ENCODE measurements at places on chromosomes 11 and 22.

DNA sequence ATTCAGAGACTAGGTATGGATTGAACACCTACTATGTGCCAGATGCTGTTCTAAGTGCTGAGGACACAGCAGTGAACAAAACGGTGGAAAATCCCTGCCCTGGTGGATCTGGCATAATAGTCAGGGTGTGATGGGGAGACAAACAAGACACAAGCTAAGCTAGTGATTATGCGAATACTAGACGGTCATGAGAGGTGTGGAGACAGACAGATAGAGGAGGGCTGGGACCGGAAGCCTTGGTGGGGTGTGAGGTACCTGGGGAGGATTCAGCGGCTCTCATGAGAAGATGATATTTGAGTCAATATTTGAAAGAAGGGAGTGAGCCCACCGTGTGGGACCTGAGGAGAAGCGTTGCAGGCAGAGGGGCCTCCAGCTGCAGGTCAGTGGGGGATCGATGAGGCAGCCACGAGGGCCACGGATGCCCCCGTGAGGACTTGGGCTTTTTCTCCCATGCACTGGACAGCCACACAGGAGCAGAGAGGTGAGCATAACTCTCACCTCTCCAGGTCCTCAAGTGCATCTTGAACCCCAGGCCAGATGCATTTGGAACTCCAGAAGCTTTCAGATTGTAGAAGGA is 4.7 kb downstream of the CD5 start:
- no peak for DNase-seq

GRCh38 chr11:45089251-45089650 is 57.2 kb upstream of the PRDM11 start:
- peak; percentile 68 for DNase-seq

DNA sequence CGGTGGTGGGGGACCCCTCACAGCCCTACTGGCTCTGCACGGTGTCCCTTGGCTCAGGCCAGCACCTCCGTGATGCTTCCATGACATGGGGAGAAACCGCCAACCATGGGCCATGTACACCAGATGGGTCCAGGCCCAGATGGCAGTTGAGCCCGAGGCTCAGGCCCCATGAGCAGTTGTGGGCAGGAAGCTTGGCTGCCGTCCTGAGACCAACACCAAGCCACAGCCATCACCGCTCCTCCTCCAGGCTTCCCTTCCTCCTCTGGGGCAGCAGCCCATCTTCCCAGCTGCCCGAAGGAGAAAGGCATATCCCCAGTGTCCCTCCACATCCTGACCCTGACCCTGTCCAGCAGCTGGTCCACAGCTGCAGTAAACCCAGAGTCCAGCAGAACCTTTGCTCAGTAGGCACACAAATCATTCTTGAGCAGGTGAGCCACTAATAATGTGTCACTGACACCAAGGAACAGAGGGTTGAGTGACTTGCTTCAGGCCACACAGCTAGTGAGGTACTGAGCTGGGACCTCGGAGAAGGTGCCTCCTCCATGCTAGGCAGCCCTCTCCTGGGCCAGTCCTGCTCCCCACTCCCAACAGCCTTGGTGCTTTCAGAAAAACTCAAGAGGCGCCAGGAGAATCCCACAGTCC is 204.9 kb downstream of the CTTN start:
- no peak for DNase-seq

- DNase-seq, result no peak
Observed at GRCh38 chr11:133619973-133620372, 87.7 kb upstream of the OPCML start.

DNA sequence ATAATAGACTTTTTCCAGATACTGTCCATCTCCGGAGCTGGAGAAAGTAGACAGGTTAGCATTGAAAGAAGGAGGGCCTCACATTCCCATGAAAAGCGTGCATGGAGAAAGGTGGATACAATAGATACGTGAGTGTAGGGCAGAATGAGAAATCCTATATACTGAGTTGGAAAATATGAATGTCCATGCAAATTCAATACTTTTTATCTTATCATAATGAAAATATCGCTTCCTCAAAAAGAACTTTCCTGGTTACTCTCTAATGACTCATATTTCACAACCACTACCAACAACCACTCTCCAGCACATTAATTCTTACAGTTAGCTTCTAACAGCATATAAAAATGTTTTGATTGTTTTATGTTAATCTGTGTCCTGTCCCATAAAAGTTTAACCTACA is 22.0 kb upstream of the MS4A6A start:
- DNase-seq, result no peak

DNA sequence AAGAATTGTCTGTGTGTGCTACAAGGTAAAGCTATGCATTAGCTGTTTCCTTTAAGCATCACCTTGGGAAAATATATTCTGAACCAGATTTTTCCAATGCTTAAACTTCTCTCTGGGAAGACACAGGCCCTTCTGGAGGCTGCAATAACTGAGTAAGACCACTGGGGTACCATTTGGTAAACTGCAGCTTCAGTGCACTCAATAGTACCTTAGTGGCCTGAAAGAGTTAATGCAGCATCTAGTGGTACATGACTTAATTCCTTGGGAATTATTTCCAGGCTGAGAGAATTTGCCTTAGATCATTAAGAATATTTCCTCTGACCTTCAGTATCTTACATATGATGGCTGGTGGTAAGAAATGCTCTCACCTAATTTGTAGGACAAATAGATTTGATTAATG is 727.4 kb downstream of the DLG2 start:
- no peak for DNase-seq

- no peak for DNase-seq
Observed at GRCh38 chr11:101444164-101444563, 139.6 kb downstream of the TRPC6 start.

- DNase-seq, result no peak
Observed at GRCh38 chr11:119315131-119316015, 1.6 kb downstream of the MCAM start.

GRCh38 chr11:95993438-95994298 is 69.8 kb upstream of the MTMR2 start:
- no peak for DNase-seq

DNA sequence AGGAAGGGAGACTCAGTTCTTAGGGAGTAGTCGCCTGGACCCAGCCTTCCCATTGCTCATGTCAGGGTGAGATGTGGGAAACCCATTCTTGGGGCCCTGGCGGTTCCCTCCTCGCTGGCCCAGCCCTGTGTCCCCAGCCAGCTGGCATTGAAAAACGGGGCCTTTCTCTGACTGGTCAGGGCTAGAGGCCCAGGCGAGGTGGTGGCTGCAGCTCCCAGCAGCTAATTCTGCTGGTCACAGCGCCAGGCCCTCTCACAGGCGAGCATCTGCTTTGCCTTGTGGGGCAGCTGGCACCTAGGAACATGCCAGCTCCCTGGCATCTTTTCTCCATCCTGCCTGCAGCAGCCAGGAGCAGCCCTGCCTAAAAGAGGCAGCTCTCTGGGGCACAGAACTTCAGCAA is 20.1 kb downstream of the TSPAN18 start:
- no peak for DNase-seq

- no peak for DNase-seq
Observed at GRCh38 chr11:68011051-68011943, 1.2 kb downstream of the ALDH3B1 start.

DNA sequence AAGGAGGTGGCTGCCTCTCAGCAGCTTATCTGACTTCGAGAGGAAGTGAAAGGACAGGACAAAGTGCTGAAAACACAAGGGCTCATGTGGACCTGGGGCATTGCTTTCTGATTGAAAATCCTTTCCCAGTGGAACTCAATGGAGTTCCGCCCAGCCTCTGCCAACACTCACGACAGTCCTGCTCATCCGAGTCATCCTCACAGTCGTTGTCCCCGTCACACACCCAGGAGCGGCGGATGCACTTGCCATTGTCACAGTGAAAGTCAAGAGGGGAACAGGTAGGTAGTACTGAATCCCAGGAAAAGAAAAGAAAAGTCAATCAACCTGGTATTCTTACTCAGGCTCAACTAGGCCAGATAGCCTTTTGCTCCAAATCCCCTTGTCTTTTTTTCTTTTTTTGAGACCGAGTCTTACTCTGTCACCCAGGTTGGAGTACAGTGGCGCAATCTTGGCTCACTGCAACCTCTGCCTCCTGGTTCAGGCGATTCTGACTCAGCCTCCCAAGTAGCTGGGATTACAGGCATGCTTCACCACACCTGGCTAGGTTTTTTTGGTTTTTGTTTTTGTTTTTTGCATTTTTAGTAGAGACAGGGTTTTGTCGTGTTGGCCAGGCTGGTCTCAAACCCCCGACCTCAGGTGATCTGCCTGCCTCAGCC is 18.1 kb downstream of the LRP4 start:
- no peak for DNase-seq

GRCh38 chr11:105673089-105673488 is 63.2 kb downstream of the GRIA4 start:
- DNase-seq, result peak; percentile 34

- DNase-seq, result no peak
Observed at GRCh38 chr22:26565889-26566288, 24.0 kb downstream of the TPST2 start.

- no peak for DNase-seq
Observed at GRCh38 chr11:19447150-19447566, 206.4 kb upstream of the E2F8 start.

GRCh38 chr22:21738966-21739365 is 3.4 kb upstream of the YPEL1 start:
- DNase-seq, result no peak

DNA sequence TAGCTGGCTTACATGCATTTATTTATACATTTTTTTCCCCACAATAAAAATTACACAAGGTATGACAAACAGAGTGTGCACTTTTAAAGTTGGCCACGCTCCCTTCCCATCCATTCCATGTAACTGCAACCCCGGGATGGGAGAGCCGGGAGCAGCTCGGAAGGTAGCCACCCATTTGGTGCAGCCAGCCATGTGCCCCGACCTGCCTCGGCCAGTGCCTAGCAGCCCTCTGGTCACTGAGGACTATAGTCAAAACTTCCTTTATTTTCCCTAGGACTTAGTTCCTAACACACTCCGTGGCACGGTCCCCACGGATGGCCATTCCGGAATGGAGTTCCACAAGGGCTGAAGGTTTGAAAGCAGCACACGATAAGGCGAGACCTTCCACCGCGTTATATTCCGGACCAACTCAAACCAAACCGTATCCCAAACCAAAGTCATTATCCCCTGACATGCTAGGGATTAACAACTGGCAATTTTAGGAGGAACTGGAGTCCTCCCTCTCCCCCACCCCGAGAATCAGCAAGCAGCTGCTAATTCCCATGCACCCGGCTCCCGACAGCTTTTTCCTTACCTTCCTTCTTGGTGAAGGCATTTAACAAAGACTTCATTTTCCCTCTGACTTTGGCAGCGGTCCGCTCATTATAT is 426.4 kb downstream of the SHANK2 start:
- no peak for DNase-seq

GRCh38 chr11:110518809-110519514 is 89.2 kb downstream of the FDX1 start:
- DNase-seq, result no peak

DNA sequence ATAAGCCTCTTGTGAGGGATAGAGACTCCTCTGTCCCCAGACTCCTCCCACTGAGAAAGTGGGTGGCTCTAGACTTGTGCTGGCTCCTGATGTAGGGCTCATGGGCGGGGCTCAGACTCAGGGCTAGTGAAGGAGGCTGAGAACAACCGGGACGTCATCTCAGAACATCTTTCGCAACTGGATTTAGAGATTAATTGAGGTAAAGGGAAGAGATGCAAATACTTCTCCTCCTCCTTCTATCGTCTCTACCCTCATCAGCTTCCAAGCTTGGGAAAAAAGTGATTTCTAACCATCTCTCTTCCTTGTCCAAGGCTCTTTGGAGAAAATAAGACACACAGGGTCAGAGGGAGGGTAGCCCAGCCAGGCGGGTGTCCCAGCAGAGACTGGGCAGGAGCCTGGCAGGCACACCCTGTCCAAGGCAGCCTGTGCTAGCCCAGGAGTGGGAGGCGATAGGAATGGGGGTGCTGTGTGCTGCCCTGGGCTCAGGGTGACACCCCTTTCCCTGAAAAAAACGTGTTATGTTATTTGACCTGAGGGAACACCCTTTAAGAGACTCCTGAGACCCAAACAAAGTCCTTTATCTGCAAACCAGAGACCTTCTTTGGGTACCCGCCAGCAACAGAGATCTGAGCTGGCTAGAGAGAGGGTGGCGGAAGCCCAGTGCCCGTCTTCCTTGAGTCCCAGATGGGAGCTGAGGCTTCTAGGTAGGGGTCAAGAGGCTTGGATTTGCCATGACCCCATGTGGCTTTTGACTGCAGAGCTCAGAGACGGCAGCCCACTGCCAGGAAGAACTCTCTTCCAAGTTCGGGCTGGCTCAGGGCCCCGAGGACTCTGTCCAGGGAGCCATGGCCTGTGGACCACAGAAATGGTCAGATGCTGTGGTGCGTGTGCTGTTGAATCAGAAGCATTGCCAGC is 160.9 kb downstream of the ADAMTS15 start:
- no peak for DNase-seq

- no peak for DNase-seq
Observed at GRCh38 chr11:102920118-102920684, 35.3 kb downstream of the MMP13 start.

DNA sequence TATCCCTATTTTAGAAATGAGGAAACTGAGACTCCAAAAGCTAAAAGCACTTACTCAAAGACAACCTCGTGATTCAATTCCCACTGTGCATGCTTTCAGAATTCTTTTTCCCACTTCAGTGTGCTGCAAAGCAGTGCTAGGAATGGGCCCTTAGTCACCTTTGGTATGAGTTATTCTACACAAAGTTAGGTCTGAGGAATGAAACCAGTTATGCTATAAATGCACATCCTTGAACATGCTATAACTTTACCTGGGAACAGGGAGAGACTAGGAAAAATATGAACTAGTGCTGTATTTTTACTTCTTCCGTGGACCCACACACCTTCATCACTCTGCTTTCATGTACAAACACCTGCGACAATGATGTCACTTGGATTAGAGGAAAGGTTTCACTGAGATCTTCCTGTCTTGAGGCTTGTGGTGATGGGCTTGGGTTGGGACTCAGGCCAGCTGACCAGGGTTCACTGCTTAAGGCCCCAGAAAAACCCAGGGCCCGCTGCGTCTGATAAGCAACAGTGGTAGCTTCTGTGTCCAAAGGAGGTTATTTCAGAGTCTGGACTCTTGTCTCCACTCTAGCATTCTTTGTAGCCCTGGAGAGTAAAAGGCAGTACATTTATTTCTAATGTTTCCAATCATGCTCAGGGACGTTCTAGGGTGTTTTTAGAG is 81.6 kb downstream of the ZC3H12C start:
- DNase-seq, result no peak

DNA sequence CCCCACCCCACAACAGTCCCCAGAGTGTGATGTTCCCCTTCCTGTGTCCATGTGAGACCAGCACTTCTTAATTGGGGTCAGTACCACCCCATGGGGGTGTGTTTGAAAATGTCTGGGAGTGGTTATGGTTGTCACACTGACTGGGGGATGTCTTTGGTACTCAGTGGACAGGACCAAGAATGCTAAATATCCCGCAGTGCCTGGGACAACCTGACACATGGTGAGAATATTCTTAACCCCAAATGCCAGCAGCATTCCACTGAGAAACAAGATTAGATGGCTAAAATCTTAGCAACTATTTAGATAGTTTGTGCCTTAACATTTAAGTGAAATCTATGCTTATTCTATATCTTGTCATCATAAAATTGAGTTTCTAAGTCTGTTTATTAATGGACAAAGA is 177.5 kb upstream of the ZBED5 start:
- DNase-seq, result no peak

DNA sequence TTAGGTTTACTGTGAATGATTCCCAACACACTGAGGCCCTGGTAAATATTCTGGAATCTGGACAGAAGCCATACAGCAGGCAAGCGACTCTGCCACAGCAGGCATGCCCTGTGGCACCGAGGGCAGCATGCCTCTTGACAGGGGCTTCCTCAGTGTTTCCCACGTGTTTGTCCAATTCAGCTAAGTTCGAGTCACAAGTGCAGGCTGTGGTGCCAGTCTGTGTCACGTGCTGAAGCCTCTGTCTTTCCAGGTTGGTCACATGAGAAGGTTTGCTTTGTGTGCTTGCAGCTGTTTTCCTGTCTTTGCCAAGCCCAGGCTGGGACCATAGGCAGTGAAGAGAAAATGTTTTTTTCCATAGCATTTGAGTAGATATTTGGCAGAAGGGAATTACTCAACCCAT is 2.4 kb upstream of the PPFIBP2 start:
- DNase-seq, result no peak

All from AG04450 (cell line).